RPMI8226 (cell line): ENCODE measurements at places on chromosomes 16 and 17.

GRCh38 chr17:81050645-81051625, 16.0 kb downstream of the BAIAP2 start:
- DNase-seq: no peak

DNA sequence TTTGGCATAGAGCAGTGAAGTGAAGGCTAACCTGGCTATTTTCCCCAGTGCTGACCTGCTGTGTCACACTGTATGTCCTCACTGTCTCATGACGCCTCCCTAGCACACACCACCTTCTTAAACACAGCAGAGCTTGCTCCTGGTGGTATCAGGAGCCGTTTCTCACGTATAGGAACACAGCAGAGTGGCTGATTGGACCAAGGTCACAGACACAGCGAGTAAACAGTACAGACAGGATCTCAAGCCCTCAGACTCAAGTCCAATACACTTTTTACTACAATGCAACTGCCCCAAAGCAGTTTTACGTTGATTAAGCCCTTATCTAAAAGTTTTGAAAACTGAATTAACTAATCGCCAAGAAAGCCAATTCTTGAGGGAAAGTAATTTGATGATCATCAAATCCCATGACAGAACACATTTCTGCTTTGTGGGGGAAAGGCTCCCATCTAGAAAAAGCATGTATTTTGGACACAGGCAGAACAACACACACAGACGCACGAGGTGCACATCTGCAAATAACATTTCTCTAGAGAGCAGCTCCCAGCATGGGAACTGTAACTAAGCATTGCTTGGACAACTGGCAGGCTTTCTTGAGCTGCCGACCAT, 15.2 kb downstream of the ARHGAP17 start:
- no peak for DNase-seq

DNA sequence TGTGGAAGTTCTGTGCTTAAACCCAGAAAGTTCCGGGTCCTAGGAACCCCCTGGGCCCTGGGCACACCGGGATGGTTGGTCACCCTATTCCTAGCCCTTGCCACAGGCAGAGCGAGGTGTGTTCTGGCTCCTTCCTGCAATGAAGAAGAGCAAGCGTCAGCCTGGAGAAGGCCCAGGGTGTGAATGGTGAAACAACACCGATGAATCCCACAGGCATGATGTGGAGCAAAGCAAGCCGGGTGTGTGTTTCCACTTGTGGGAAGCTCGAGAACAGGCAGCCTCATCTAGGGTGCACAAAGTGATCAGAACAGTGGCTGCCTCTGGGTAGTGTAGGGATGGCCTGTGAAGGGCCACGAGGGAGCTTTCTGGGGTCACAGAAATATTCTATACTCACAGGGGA, 13.8 kb downstream of the KCNG4 start:
- no peak for DNase-seq

DNA sequence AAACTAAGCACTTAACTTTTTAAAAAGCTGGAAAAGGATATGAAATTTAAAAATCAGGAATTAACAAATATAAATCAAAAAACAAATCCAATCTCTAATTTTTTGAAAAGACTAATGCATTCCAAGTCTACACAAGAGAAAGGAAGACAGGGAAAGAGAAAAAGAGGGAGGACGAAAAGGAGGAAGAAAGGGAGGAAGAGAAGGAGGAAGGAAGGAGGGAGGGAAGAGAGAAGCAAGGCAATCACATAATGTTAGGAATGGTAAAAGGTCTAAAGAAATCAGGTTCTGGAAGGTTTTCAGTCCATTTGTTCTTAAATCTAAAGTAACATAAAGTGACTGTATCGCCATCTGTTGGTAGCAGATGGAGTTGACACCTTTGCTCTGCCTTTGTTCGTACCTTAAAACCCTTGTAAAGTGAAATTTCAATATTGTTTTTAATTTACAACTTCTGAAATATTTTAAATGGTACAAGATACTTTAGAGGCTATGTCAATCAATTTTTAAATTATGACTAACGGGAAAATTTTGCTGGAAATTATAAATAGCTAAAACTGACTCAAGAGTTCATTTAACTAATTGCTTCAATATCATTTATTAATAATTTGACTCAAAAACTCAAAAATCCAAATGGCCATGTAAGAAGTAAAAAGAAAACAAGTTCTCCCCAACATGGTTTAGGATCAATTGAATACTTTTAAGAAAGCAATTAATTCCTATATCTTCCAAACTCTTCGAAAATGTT, 20.4 kb upstream of the CDYL2 start:
- peak; percentile 30 for DNase-seq

GRCh38 chr16:795580-796229, 4.8 kb downstream of the GNG13 start:
- DNase-seq: no peak

DNA sequence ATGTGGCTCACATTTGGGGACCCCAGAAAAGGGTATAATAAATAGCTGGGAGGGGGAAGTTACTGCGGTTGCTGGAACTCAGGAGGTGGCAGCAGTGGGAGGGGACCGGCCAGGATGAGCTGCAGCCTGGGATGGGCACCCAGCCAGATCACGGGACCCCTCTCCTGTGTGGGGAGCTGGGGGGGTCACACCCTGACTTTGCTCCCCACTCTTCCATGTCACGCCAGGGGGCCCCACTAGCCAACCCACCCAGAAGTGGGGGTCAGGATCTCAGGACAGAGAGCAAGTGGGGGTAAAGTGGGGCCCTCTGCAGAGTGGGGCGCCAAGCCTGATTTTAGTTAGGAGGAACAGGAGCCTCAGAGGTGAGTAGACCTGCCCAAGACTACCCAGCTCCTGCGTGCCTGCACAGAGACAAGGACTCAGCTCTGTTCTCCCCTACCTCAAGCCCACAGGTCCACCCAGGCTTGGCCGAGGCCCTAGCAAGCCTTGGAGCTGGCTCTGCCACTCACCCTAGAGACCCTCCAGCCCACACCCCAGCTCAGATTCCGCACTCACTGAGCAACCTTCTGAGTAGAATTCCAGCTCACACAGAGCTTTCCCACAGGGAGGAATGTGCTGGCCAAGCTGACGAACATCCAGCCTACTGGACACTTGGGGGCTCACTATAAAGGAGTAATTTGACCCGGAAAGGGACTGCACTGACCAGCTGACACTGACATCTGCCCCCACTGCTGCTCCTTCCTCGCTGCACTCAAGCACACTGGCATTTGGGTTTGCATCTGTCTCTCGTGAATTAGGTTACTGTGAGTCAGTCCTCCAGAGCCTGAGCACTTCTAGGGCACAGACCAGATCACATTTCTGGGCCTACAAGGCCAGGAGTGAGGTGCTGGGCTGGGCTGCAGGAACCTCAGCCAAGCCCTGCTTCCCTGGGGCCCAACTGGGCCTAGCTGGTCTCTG, 310.1 kb downstream of the C16orf95 start:
- no peak for DNase-seq

GRCh38 chr17:13601322-13601775, 380 bp downstream of the HS3ST3A1 start:
- no peak for DNase-seq

GRCh38 chr17:10041287-10041612, 136.2 kb upstream of the RCVRN start:
- DNase-seq: no peak

- DNase-seq: peak; percentile 47
Observed at GRCh38 chr16:2777903-2778629, 986 bp upstream of the ELOB start.

GRCh38 chr16:4805231-4805630, 2.8 kb upstream of the ROGDI start:
- DNase-seq: no peak

DNA sequence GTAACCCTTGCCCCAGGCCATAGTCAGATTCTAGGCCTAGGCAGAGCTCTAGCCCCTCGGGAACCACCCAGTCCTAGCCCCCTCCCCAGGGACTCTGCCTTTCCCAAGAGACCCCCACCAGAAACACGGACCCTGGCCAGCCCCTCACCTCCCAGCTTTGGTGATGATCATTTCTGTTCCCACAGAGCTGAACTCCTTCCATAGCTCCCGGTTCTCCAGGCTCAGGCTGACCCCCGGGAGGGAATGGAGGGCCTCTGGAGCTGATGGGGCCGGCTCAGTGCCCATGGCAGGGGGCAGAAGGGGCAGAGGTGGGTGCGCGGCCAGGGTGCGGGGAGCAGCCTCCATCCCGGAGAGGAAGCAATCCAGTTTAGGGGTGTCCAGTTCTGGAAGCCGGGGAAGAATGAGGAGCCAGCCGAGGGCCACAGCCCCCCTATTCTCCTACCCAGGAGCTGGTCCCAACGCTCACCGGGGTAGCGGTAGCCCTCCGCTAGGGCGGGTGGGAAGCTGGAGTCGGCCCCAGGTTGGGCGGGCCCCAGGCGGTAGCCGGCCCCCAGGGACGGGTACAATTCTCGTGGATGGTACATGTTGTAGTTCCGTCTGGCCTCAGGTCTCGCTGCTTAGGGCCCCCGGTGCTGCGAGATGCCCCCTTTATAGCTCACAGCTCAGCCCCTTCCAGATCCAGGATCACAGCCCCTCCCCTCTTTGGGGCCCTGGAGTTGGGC, 953 bp downstream of the TBX6 start:
- DNase-seq: no peak

GRCh38 chr17:40190197-40191021, 13.1 kb downstream of the RAPGEFL1 start:
- peak; percentile 45 for DNase-seq

- no peak for DNase-seq
Observed at GRCh38 chr16:70651524-70651923, 5.2 kb downstream of the IL34 start.

- no peak for DNase-seq
Observed at GRCh38 chr17:10125531-10126275, 72.7 kb downstream of the GAS7 start.

- no peak for DNase-seq
Observed at GRCh38 chr17:67052720-67053437, 8.5 kb downstream of the CACNG1 start.

DNA sequence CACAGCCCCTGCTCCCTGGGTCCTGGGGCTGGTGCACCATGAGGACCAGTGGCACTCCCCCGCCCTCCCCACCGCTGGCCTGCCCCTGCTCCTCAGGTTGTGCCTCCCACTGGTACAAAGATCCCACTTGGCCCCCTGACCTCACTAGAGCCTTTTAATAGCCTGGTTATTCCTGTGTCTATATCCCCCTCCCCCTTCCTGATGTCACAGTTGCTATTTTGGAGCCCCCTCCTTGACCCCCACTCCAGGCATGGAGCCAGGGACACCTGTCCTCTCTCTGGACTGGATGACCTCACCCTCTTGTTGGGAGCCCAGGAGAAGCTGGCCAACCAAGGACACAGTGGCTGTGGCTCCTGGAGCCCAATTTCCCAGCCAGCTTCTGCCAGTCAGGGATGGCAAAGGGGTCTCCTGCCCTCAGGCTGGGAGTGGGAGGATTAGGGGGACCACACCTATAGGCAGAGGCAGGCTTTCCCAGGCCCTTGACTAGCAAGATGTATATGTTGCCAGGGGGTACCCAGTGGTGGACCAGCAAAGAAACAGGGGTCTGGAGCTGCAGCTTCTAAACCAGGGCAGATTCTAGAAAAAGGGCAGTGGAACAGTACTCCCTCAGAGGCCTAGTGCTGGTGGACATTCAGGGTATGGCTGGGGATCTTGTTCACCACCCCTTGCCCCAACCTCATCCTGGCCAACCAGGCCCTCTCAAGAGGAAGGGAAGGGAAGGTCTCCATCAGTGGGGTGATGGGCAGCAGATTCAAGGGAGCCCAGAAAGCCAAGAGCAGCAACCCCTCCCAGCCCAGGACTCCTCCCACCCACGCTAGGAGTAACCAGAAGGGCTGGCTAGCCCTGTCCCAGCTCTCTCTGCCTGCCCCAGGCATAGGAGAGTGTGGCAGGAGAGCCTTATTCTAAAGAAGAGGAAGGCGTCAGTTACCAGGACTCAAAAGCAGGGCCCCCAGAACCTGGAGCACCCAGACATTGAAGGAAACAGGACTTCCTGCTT, 10.9 kb downstream of the HDAC5 start:
- DNase-seq: peak; percentile 16

GRCh38 chr17:35460354-35460851, 11.8 kb upstream of the SLFN13 start:
- peak; percentile 92 for DNase-seq

GRCh38 chr16:22380529-22380928, 6.1 kb upstream of the CDR2 start:
- DNase-seq: no peak

- DNase-seq: no peak
Observed at GRCh38 chr17:35214192-35214591, 20.0 kb upstream of the SLC35G3 start.

DNA sequence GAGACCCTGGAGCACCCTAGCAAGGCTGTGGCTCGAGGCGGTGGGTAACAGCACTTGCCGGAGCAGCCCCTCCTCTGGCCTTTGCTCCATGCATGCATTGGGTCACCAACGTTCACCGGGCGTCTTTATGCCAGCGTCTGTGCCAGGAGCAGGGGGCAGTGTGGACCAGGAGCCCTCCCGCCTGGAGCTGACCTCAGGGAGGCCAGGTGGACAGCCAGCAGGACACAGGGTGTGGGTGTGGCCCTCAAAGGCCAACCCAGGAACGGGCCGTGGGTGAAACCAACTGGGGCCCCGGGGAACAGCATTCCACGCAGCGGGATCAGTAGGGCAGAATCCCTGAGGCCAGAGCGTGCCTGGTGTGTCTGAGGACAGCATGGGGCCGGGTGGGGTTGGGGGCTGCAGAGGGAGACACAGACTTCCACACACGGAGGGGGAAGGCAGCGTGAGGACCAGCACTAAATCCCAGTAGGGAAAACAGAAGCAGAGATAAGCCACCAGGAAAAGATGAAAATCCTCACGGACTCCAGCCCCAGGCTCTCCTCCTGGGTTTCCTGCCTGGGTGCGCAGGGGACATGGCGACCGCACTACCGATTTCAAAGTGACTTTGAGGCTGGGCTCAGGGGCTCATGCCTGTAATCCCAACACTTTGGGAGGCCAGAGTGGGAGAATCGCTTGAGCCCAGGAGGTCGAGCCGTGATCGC, 2.9 kb upstream of the CD7 start:
- no peak for DNase-seq

DNA sequence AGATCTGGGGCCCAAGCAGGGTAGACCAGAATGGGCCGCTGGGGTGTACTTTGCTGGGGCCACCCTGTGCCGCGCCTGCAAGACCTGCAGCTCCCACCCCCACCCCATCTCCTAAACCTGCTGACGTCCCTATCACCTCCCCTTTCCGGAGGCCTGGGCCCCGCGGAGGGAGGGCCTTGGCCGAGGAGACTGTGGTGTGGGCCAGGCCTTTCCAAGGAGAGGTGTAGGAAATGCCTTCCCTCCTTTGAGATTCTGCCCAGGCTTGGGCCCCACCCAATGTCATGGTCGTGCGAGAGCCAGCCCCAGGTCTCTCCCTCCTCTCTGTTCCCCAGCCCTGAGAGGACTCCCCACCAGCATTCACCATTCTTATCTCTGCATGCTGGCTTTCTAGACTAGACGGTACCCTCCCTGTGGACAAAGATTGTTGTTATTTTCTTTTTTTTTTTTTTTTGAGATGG, 3.9 kb upstream of the WFIKKN2 start:
- DNase-seq: no peak

- DNase-seq: no peak
Observed at GRCh38 chr17:79565606-79566250, 45.1 kb downstream of the RBFOX3 start.

- DNase-seq: no peak
Observed at GRCh38 chr16:68370581-68371275, 59.9 kb downstream of the PRMT7 start.
